Activated CD8-positive, alpha-beta memory T cell treated with anti-CD3 and anti-CD28 coated beads for 1 hour (primary cell): ENCODE measurements at places on chromosomes 7 and 10.

- no peak for DNase-seq
Observed at GRCh38 chr10:23034790-23035189, 60.6 kb upstream of the MSRB2 start.

DNA sequence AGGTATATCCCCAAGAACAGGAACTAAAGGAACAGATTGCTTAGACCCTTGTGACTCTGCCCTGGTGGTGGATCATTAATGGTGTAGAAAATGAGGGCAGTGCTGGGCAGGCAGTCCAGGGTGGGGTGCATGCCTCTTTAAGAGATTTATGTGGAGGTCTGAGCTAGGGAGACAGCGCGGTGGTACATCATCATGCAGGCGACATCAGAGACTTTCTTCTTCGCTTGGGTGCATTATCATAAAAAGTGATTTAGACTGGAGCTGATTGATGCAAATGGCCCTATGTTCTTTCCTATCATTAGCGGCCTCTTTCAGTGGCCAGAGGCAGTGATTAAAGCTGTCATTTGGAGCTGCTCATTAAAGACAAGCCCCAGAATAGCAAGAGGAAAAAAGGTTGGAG, 519.1 kb upstream of the GALNT17 start:
- DNase-seq: no peak

DNA sequence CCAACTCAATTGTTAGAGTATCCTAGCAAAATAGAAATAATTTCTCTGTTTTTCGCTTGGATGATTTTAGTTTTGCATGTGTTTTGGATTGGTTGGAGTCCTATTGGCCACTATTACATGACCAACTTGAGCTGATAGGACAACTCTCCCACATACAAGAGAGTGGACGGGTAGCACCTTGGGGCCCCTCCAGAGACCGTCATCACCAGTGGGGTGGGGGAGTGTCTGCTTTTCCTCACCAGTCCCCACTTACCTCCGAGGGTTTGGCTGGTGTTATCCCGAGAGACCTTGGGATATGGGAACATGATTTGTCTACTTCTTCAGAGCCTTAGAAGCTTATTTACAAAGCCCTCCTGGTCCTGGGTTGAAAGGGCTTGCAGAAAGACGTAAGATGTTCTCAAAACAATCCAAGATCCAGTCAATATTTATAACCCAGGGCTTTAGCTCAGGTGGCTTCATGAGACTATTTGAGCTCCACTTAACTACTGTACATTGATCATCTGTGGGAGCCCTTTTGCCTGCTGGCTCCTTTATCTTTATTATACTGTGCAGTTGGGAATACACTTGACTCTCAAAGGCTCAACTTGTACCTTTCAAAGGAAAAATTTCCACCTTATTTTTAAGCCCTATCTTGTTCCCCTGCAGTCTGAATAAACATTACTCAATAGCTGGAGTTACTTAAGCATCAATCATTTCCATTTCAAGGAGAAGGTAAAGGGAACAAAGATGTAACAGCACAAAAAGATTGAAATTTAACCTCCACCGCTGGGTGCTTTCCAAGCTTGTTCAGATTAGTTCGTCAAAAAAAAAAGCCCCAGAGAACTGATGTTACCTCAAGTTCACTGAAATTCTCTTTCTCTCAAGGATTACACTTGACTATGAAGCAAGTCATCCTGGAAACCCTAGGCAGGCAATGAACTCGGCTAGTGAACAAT, 119.7 kb downstream of the WDR11 start:
- DNase-seq: no peak

DNA sequence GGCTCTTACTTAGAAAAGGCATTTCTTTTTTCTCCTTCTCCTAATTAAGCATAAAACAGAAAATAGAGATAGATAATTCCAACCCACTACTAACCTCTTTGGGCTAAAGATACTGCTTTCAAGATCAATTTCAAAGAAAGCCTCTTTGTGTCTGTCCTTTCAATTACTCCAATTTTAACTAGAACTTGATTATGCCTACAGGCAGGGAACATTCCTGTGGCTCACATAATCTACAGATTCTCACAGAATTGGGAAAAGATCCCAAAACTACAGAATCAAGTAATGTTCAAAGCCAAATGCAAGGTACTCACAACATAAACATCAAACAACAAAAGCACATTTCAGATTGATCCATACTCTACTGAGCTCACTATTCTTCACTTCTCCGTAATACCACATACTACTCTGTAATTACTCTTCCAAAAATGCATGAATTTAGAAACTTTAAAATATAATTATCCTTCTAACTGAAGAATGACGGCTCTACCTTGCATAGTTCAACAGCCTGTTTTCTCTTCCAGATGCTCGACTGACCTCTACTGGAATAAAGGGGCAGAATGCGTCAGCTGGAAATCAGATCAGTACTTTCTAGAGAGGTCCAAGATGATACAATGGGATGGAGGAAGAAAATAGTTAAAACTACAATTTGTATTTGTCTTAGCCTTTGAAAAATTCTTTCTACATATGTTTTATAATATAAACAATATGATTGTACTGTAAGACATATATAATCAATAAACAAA, 3.9 kb downstream of the MTERF1 start:
- DNase-seq: no peak

DNA sequence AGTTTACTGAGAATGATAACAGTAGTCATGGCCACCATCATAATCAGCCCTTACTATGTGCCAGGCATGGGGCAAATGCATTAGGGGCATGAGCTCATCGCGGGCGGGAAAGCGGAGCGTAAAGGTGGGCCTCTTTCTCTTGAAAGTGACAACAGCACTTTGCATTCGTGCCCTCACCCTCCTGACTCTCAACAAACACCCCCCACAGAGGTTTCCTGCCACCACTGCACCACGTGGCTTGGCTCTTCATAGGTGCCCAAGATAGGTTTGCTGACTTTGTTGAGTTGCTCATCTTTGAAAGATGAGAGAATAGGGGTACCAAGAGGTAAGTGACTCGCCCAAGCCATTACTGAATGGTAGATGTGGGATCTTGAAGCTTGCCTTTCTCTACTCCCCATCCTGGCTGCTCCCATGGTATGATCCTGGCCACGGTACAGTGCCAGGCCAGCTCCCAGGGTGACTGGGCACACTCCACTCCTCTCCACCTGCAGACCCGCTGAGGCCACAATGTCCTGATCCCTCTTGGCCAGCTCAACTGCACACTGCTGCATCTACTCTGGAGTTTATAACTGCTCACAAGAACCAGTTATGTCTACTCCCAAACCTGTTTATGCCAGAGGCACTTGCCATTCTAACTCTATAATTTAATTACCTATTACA, 26.0 kb downstream of the SLIT1 start:
- DNase-seq: no peak

DNA sequence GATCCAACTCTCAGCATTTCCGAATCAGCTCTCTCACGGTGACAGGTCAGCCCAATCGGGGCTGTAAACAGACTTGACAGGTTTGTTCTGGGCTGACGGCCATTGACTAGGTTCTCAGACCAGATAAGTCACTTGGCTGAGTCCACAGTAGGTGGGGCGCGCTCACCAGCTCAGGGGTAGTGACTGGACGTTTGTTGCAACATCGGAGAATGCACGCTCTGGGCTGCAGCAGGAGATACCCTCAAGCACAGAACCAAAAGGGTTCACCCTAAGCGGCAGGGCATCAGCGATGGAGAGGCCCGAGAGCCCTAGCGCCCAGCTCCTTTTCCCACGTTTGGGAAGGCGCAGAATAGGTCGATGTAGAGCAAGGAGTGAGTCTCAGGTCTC, 1.8 kb downstream of the KLLN start:
- DNase-seq: no peak

DNA sequence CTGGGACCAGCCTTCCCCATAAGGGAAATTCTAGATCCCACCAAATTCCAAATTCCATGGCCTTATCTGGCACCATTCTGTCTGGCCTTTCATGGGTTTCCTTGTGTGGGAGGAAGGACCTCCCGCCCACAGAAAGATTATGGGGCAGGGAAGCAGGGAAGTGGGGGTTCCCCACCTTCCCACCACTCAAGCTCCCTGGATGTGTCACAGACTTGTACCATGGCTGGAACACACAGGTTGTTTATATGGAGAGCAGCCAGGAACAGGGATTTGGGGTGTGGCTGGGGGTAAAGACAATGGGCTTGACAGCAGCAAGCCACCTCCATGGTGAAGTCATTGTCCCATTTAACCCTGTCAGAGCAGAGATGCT, 18.3 kb downstream of the UNC5B start:
- DNase-seq: no peak
